ENCODE measurements at places on chromosomes 7 and 10.
A peak's percentile ranks its signal among the peaks of the same experiment; 100 is the strongest.

- peak; percentile 52 for DNase-seq
Measured at GRCh38 chr7:84123965-84124547, 70.5 kb downstream of the SEMA3A start.

DNA sequence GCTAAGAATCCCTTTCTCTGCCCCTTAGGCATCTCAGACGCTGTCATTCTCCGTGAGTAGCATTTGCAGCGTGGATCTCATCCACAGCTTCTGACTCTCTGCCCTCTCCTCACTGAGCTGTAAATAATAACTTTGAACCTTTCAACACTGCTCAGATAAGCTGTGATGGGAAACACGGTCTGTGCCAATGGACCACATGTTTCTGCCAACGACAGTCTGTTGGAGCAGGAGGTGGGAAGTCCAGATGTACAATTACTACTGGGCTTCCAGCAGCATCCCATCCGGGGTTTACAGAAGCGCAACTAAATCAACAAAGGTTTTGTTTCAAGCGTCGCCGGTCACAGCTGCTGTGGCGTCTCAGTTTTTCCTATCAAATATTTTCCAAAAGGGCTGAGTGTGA, 1110.6 kb downstream of the TYW1 start:
- DNase-seq, result no peak

GRCh38 chr10:227014-227413, 91.8 kb downstream of the ZMYND11 start:
- DNase-seq, result peak; percentile 13

- peak; percentile 92 for DNase-seq
Measured at GRCh38 chr10:63267414-63268148, 134.5 kb downstream of the NRBF2 start.

DNA sequence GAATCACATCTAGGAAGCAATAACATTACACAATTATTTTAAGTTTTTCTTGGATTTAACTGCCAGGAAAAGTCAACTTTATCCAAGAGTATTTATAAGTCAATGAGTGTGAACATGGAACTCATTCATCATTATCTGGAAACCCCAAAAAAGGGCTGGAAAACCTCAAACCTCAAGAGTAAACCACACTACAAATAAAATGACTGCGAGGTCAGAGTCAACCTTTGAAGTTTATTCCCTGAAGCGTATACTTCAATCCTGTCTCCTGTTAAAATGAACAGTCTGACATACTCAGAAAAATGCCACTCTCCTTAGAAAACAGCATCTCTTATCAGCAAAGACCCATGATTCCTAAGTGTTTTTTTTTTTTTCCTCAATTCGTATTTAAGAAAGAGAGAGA, 86.5 kb downstream of the RELN start:
- DNase-seq, result no peak

GRCh38 chr7:31204071-31204470, 136.5 kb downstream of the NEUROD6 start:
- DNase-seq, result no peak

DNA sequence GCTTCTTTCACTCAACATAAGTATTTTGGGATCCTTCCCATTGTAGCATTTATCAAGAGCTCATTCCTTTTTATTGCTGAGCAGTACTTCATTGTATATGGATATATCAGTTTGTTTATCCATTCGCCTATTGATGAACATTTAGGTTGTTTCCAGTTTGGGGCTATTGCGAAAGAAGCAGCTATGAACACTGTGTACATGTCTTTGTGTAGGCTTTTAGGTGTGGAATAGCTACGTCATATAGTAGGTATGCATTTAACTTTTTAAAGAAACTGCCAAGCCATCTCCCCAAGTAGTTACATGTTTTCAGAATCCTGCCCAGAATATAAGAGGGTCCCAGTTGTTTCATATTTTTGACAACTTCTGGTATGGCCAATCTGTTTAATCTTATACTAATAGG, 468.1 kb downstream of the IPMK start:
- DNase-seq, result no peak

DNA sequence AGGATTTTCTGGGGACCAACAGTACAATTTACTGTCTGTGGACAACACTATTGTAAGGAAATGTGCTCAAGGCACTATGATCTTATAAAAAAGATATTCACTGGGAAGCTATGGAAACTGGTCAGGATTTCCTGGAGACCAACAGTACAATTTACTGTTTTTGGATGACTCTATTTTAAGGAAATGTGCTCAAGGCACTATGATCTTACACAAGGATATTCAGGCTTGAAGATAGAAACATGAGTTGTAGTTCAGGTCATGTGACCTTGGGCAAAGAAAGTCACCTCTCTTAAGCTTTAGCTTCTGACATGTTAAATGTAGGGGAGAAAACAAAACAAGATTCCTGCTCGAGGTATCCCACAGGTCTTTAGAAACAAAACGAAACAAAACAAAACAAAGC, 1.7 kb upstream of the ITPRID1 start:
- no peak for DNase-seq

GRCh38 chr10:84626397-84627087, 298.2 kb downstream of the CCSER2 start:
- no peak for DNase-seq

- no peak for DNase-seq
Measured at GRCh38 chr7:118305671-118306070, 81.2 kb downstream of the ANKRD7 start.

- DNase-seq, result no peak
Measured at GRCh38 chr7:139830782-139831501, 1.9 kb downstream of the TBXAS1 start.

DNA sequence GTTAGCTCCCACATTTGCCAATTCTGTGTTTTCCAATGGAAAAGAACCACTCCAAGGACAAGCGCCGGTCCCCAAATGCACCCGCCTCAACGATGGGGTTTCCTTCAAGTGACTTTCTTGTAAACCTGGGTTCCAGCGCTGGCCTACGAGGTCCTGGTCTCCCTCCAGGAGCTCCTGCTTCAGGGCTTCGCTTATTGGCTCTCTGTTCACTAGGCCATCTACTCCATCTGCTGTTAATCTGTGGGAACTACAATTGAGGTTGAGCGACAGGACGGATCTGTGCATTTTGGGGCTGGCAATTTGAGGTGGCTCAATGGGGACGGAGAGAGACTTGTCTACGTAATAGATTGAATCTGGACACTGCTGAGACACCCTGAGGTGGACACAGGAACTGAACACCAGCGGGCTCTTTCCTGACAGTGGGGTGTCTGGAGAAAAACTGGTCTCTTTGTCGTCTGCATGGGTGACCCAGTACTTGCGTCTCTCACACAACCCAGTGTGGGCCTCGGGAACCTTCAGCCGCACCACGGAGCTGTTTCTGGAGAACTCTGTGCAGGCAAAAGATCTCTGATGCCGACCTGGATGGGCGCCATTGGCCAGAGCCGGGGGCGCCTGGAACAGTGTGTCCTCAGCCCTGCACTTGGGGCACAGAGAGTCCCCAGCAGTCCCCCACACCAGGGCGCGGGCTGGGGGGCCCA, 115.9 kb upstream of the ADAM12 start:
- DNase-seq, result peak; percentile 48

DNA sequence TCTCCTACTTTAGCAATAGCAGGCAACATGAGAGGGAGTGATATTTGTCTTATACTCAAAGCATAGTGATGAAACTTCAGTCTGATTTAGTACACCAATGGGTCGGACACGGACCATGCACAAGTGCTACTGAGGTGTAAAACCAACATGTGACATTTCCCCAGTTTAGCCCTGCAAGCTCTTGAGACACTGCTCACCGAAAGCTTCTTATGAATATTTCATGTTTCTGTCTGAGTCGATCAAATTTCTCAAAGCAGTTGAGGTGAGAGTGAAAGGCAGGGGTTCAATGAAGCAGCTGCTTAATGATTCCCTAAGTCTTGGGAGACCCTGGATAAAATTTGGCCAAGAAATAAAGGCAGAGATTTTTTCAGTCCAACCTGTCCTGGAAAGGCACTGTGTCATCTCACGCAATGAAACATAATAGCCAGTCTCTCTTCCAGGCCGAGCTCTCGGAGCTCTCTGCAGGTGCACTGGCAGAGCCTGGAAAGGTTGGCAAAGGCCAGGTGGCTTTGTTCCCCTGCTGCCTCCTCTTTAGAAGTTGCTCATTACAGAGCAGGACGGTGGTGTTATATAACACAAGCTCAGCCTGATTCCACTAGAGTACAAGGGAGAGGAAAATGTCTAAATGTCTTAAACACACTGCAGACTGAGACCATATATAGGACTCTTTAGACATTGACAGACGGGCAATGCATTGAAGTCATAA, 33.9 kb upstream of the XPNPEP1 start:
- DNase-seq, result no peak

All from foreskin fibroblast (primary cell).